ENCODE measurements at places on chromosomes 2 and 18.

- no peak for DNase-seq
These were observed 531.9 kb downstream of the XIRP2 start for GRCh38 chr2:167420211-167420610.

GRCh38 chr2:101267671-101268656 lies 15.3 kb downstream of the CNOT11 start:
- DNase-seq: no peak

- no peak for DNase-seq
These were observed 101.2 kb upstream of the ALK start for GRCh38 chr2:30022444-30023071.

- no peak for DNase-seq
These were observed 468.7 kb upstream of the TNP1 start for GRCh38 chr2:217328622-217328978.

GRCh38 chr2:72678024-72678423 lies 147.8 kb downstream of the EXOC6B start:
- no peak for DNase-seq

DNA sequence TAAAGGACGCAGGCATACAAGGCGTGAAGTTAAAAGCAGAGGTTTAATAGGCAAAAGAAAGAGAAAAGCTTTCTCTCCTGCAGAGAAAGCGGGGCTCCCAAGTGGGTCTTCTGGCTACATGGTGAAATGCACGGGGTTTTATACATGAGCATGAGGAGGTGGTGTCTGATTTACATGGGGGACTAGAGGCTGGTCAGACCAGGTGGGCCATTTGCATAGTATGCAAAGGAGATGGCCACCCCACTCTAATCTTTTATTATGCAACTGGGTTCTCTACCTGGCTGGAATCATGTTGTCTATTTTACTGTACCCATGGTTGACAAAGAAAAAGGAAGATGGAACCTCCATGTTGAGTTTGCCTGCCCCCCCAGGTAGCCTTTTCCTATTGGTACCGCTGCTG lies 356.2 kb downstream of the KCNJ3 start:
- DNase-seq: no peak

- no peak for DNase-seq
These were observed 81.9 kb upstream of the ZNF397 start for GRCh38 chr18:35158728-35159450.

DNA sequence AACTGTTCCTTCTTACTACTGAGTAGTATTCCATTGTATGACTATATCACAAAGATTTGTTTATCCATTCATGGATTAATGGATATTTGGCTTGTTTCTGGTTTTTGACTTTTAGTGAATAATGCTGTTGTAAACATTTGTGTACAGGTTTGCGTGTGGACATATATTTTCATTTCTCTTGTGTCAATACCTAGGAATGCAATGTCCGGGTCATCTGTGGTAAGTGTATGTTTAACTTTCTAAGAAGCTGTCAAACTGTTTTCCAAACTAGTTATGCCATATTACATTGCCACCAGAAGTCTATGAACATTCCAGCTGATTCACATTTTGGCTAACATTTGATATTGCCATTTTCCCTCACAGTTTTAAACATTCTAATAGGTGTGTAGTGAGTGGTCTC lies 29.1 kb upstream of the SLC16A14 start:
- no peak for DNase-seq

- DNase-seq: no peak
These were observed 64.1 kb upstream of the SPHKAP start for GRCh38 chr2:228245601-228246000.

DNA sequence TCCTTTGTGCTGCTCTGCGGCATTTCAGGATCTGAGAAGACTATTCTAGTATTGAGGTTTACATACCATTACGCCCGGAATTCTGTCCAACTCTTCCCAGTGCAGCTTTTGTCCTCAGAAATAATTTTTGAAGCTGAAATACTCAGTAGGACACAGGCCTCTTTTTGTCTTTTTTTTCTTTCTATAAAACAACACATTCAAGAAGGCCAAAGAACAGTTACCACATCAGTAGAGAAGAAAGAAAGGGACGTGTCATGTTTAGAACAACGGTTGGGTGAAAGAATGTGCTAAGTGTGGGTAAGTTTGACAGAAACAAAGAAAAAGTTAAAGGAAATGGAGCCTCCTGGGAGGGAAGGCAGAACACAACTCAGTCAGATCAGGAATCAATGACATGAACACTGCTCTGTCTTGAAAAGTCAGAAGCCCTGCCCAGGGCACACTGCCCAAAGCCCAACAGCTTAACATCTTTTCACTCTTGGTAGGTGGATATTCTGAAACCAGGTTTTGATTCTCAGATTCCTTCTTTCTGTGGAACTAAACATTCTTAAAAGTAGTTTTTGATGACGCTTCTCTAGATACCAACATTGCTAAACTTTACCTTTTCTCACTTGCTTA lies 198.6 kb upstream of the CWC22 start:
- no peak for DNase-seq

- DNase-seq: no peak
These were observed 39.7 kb upstream of the HDAC4 start for GRCh38 chr2:239440511-239440959.

GRCh38 chr18:10565835-10566234 lies 40.0 kb downstream of the NAPG start:
- no peak for DNase-seq

DNA sequence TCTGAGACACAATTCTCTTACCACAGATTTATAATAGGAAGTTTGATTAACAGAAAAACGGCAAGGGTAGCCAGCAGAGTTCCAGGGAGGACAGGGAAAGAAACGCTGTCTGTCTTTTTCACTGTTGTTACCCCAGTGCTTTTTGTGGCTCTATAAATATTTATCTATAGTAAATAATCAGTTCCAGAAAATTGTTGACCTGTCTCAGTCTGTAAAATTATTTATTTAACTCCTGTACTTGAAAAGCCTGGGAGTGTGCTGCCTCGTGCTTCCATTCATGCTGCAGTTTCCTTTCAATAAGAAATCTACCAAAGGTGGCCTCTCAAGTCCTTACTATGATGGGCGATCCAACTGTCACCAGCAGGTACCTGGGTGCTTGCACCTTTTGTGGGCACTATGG lies 102.9 kb downstream of the ETAA1 start:
- DNase-seq: no peak

- no peak for DNase-seq
These were observed 584.5 kb upstream of the LRRTM1 start for GRCh38 chr2:80889009-80889408.

DNA sequence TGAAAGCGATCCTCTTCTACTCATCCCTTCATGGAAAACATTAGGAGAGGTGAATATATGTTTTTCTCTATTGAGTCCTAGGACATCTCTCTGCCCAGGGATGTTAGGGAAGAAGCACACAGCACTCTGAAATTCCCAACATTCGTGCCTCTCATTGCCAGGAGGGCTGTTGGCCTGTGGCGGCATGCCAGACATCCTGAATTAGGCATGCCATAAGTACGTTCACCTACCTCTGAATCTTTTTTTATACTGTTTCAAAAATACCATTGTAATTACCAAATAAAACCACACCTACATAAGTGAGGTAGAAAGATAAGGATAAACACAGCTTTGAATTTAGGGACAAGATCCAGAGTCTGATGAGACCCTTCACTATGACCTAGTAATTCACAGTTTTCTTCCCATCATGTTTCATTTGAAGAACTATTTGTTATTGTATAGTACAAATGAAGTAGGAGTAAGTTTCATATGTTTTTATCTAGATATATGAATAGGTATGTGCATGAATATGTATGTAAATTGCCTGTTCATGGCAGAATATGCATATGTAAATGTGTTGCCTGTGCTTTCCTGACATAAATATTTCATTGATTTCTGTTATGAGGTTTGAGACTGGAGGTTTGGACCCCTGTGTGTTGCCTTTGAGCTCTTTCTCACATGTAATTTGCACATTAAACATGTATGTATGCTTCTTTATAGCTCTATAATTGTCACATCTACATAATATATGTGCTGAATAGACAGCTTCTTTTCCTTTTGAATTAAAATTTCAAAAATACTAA lies 66.6 kb upstream of the STAM2 start:
- DNase-seq: no peak
